ENCODE measurements at places on chromosomes 3 and 15.
A peak's percentile ranks its signal among the peaks of the same experiment; 100 is the strongest.

DNA sequence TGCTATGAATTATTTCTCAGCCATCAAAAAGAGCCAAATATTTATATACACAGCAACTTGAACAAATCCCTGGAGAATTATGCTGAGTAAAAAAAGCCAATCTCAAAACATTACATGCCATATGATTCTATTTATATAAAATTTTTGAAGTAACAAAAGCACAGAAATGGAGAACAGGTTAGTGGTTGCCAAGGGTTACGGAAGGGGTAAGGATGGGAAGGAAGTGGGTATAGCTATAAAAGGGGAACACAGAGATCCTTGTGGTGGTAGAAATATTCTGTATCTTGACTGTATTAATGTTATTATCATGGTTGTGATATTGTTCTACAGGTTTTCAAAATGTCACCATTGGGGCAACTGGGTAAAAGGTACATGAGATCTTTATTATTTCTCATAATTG, 62.3 kb upstream of the ASB14 start:
- DNase-seq: no peak

DNA sequence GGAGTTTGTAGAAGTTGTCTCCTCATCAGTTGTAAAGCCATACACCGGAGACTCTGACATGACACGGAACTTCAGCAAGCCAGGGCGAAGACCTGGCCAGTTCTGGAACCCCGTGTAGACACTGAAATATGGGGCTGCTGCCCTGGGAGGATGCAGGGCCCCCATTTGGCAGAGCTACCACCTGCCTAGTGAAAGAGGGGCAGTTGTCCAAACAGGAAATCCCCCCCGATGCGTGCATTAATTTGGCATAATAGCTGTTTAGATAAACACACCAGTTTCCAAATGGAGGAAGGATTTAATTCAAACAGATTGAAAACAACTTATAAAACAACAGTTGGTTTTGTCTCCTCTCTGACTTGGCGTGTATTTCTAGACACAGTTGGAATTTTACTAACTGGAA, 357.2 kb downstream of the GABRG3 start:
- no peak for DNase-seq

DNA sequence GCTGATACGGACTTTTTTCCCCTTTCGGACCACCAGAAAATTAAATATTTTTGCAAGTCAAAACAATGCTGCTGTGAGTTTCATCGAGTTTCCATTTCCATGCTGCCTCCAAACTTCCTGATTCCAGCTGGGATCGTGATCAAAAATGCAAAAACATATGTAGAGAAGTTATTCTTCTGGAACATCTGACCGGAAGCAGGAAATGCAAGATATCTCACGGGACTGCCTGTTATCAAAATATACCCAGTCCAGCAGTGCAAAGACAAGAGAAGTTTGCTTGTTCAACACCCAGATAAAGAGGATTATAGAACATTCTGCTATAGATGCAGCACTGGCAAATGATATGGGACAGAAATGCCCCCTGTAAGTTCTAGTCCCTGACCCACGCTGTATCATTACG, 726.7 kb upstream of the NR2F2 start:
- peak; percentile 90 for DNase-seq

DNA sequence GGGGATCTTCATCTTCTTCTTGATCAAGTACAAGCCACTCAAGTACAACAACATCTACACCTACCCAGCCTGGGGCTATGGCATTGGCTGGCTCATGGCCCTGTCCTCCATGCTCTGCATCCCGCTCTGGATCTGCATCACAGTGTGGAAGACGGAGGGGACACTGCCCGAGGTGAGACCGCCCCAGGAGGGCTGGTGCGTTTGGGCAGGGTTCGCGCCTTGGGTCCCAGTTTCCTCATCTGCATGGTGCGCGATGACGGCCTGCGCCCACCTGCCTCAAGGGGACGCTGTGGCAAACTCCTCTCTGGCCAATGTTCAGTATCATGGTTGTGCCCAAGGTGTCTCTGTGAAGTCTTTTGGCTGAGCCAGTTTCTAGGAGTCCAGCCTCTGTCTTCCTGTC, 57.5 kb upstream of the SLC6A1 start:
- DNase-seq: no peak

DNA sequence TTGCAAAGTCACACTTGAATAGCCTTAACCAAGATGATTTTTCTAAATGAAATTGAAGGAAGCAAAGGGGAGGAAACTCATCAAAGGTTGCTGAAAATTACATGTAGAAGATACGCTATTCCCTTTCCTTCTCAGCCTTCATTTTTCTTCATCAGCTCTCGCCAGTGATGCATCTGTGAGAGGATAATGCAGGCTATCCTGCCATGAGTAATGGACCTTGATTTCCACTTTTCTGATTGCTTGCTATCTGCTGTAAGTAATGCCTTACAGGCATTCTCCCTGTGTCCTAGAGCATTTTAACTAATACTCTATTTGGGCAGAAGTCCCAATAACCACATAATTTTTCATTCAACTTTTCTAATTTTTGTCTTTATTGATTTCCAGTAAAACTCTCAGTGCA, 162.6 kb downstream of the BBX start:
- DNase-seq: no peak

DNA sequence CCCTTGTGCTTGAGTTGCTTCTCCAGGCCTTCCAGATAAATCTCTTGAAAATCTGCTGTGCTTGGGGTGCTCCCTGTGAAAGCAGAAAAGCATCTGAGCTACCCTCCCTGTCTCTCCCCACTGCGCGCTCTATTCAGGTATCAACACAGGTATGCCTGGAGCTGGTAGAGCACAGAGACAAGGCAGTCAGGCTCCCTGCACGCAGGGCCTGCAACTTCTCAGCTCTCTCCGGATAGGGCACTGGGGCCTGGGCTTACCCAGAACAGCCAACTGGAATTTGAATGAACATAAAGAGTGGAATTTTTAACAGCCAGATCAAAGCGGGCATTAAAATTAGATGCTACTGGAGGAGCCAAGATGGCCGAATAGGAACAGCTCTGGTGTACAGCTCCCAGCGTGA, 183.6 kb downstream of the XXYLT1 start:
- DNase-seq: no peak

DNA sequence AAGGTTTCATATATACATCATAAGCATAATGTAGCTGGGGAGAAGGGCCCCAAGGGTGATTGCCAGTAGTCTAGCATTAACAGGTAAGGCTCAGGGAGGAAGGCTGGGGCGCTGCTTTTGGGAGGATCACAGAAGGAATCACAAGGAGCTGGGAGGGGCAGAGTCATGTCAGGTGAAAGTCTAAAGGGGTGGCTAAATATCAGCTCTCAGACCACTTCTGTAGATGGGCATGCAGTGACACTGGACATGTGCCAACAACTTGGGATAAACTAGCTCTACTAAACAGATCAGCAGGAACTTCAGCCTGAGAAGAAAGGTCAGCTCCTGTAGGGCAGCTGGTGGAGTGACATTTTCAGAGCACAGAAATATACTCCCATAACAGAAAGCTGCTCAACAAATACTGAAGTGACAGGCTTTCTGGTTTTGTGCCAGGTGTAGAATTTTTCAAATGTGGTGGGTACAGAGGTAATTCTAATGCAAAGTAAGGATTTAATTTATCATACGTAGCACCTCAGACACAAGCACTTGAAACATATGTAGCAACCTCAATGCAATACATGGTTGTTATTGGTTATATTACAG, 79.4 kb downstream of the PEX5L start:
- DNase-seq: no peak

GRCh38 chr15:74826921-74827320, 494 bp downstream of the CPLX3 start:
- DNase-seq: no peak

GRCh38 chr15:70415398-70415797, 317.7 kb upstream of the TLE3 start:
- DNase-seq: no peak

- DNase-seq: no peak
Measured at GRCh38 chr3:127590282-127590592, 296 bp downstream of the TPRA1 start.

DNA sequence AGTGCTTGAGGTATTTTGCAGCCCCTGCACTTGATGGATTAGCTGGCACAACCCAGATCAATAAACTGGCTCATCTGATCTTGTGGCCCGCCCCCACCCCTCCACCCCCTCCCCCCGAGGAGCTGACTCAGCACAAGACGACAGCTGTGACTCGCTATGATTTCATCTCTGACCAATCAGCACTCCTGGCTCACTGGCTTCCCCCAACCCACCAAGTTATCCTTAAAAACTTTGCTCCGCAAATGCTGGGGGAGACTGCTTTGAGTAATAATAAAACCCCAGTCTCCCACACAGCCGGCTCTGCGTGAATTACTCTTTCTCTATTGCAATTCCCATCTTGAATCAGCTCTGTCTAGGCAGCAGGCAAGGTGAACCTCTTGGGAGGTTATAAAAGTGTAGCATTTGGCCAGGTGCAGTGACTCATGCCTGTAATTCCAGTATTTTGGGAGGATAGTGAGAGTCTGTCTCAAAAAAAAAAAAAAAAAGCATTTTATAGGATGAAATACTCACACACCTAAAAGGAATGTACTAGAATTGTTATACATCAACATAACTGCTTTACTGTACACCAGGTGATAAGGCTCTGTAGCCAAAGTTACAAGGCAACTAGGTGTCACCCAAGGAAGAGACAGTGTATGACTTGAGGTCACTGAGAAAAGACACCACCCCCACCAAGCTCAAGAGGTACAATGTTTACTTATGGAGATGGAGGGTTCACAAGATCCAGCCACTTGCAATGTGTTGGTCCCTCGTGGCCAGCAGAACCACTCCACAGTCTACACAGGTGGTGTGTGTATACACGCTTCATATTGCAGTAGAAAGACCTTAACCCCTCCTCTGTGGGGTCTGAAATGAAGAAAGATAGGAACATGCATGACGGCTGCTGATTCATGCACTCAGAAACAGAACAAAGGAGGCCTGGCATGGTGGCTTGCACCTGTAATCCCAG, 8.6 kb downstream of the ZNF445 start:
- peak; percentile 58 for DNase-seq

- no peak for DNase-seq
Measured at GRCh38 chr15:70153921-70154717, 56.4 kb upstream of the TLE3 start.

DNA sequence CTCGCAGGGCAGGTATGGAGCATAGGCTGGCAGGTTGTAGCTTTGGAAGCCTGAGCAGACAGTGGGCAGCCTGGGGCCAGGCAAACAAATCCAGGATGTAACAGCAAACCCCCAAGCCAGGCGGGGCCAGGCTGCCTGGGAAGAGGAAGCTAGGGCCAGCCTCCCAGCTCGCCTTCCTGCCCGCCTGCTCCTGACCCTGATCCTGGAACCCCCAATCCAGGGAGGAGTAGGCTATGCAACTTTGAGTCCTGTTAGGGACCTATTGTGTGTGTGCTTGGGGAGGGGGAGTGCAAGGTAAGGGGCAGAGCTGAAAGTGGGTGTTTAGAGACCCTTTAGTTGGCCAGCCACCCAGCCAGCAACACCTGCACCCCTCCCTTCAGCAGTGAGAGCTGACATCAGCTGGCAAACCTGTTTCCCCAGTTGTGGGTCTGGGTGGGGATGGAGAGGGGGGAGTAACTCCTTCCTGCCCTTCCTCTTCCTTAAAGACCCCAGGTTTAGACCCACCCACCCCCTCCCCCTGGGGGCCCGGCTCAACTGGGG, 2.5 kb downstream of the NBEAL2 start:
- DNase-seq: no peak

GRCh38 chr3:126158016-126158911, 22.1 kb downstream of the ALDH1L1 start:
- DNase-seq: no peak

DNA sequence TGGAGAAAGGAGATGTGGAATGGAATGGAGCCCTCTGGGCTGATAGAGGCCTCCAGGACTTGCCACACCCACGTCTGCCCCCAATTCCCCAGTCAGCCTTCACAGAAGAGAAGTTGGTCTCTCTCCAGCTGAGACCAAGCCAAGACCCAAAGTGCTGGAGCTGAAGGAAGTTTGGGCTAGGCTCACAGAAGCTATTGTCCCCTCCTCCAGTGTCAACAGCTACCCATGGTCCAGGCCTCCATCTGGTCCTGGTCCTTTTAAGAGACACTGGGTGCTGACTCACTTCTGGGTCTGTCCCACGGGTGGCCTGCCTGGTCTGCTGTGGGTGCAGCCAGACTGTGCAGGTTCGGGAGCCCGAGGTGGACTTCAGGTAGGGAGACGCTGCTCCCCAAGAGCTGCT, 179.8 kb downstream of the APBA2 start:
- no peak for DNase-seq

Measured in cardiac fibroblast (primary cell).